ENCODE measurements at places on chromosomes 6 and 20. TPM values are rescaled to one million over a fixed set of nuclear protein-coding genes. Genes with fewer than 3 reads are reported as not detected.

PDSS2 gene
- total RNA-seq, result 11.6 TPM

XRN2 gene
- total RNA-seq, result 239 TPM

ARFGEF2 gene
- total RNA-seq, result 16.6 TPM

- no peak overlapping the region for H3K4me3 ChIP-seq
- peaks cover 16% of the 10 kb centered on the region for H3K4me1 ChIP-seq
- no peak overlapping the region for H3K27ac ChIP-seq
- H3K36me3 ChIP-seq, result peaks cover 4% of the 10 kb centered on the region
- no peaks in the 10 kb centered on the region for H3K27me3 ChIP-seq
Measured at GRCh38 chr6:157080986-157081391, 242.3 kb downstream of the TMEM242 start.

- H3K36me3 ChIP-seq, result no peaks in the 10 kb centered on the region
- H3K4me1 ChIP-seq, result no peaks in the 10 kb centered on the region
- H3K27me3 ChIP-seq, result no peaks in the 10 kb centered on the region
Measured at GRCh38 chr6:154370545-154370944, 13.9 kb upstream of the IPCEF1 start.

- no peaks in the 10 kb centered on the region for H3K36me3 ChIP-seq
- no peaks in the 10 kb centered on the region for H3K27me3 ChIP-seq
- H3K27ac ChIP-seq, result no peak overlapping the region
Measured at GRCh38 chr6:84798257-84798656, 33.9 kb upstream of the TBX18 start.

FNDC1 gene
- total RNA-seq, result not detected

DNA sequence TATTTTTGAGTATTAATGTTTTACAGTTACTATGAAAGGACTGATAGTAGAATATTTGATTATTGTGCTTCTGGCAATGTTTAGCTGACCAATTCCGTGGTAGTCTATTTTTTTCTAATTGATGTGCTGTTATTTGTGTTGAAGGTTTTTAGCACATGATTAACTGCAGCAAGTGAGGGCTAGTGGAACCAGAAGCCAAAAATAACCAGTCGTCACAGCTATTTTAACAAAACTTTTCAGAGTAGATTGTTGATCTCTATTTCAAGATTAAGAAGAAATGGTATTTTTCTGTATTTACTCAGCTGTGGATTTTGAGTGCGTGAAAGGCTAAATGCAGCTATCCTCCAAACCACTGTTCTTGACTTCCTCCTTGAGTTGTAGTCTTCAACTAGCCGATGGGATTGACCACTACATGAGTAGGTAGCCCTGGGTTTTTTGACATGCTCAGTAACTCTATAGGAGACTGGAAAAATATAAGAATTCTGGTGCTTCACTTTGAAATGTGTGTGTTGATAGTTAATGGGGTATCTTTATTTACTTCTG lies 258.0 kb downstream of the ZFAND3 start:
- H3K36me3 ChIP-seq, result no peaks in the 10 kb centered on the region
- no peak overlapping the region for H3K27ac ChIP-seq
- H3K27me3 ChIP-seq, result no peaks in the 10 kb centered on the region
- DNase-seq, result no peak
- H3K4me1 ChIP-seq, result no peaks in the 10 kb centered on the region
- no peak overlapping the region for H3K4me3 ChIP-seq

COL11A2 gene
- total RNA-seq, result 0.49 TPM

PTPRK gene
- total RNA-seq, result 30.9 TPM

GRCh38 chr6:157143171-157143889 lies 180.0 kb downstream of the TMEM242 start:
- no peaks in the 10 kb centered on the region for H3K36me3 ChIP-seq
- peak overlapping the region; percentile 74 for H3K27ac ChIP-seq

DNA sequence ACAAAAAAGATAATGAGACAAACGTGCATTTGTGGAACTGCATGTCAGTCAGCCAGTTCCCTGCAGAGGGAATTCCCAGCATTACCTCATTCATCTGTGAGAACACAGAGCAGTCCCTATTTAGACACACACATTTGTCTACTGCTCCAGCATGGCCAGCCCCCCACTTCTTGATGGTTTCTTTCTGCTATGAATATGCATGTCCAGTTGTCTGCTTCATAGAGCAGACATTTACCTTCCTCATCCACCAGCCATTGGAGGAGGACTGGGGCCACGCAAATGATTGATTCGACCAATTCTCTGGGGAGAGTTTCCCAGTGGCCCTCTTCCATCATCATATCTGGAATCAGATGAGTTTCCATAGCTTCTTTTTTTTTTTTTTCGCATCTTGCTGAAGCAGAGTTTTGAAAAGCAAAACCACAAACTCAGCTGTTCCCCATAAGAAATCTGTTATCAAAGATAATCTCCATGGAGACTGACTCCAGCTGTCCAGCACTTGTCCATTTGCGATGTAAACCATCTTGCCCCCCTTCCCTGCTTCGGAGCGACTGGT lies 11.8 kb downstream of the ENPP1 start:
- no peaks in the 10 kb centered on the region for H3K27me3 ChIP-seq
- no peak overlapping the region for H3K27ac ChIP-seq
- DNase-seq, result no peak
- H3K36me3 ChIP-seq, result no peaks in the 10 kb centered on the region
- no peak overlapping the region for H3K4me3 ChIP-seq

TRIM40 gene
- not detected for total RNA-seq

ADGB gene
- total RNA-seq, result not detected

DNA sequence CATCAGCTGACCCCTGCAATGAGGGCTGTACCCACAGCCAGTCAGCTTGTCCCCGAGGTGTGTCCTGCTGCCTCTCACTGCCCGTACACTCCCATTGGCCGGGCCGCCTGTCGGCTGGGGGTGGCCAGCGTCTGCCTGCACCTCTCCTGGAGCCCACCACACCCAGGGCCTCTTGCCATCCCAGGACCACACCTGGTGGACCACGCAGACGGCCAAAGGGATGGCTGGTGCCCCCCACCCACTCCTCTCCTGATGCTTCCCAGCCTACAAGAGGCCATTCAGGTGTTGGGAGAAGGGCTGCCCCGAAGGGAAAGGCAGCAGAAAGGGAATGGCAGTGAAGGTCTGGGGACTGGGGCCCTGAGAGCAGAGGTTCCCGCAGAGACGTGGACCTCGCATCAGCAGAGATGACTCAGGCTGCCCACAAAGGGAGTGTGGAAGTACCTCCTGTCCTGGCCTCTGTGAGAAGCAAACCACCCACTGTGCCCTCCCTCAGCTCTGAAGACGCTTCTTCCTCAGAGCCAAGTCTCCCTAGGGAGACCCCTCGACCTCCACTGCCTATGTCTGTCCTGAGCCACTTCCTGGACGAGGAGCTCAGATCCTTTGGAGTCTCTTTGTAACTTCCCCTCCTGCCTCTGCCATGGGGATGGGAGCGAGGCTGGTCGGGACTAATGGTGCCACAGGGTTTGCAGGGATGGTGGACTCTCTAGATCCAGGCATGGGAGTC lies 60.9 kb downstream of the PYGB start:
- no peak for DNase-seq
- H3K27me3 ChIP-seq, result no peaks in the 10 kb centered on the region
- no peak overlapping the region for H3K4me3 ChIP-seq
- no peak overlapping the region for H3K27ac ChIP-seq
- H3K4me1 ChIP-seq, result no peaks in the 10 kb centered on the region

DNA sequence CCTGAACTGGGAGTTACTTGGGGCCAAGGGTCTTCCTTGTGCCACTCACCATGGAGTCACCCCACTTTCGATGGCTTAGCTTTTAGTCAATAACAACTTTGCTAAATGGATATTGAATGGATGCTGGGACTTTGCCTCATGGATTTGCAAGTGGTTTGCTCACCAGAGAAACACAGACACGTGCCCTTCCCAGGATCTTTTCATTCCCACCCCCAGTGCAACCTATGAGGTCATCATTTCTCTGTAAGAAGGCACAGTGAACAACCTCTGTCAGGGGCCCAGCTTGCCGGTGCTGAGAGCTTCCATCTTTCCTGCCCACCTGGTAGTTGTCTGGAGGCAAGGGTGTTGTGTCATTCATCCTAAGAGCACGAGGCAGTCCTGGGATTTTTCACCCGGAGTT lies 256.8 kb upstream of the PMEPA1 start:
- H3K36me3 ChIP-seq, result no peaks in the 10 kb centered on the region
- no peaks in the 10 kb centered on the region for H3K4me1 ChIP-seq
- H3K27me3 ChIP-seq, result no peaks in the 10 kb centered on the region
- H3K27ac ChIP-seq, result no peak overlapping the region
- no peak for DNase-seq
- H3K4me3 ChIP-seq, result no peak overlapping the region

ARHGAP40 gene
- not detected for total RNA-seq

LY6G5B gene
- total RNA-seq, result 2.8 TPM

C20orf204 gene
- total RNA-seq, result 0.04 TPM

DNA sequence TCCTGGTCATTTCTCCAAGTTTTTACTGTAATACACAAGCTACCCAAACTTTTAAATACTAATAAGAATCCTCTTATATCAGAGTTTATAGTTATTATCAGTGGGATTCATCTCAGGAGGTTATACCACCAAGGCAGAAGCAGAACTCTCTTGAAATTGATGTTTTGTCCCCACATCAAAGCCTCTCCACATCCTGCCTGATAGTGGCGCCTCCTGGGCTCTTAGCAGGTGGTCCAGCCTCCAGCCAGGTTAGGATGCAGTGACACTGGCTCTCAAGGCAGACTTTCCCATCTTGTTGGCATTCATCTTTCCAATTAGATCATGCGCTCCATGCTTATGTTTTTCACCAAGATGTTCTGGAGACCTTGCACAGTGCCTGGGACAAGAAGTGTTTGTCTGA lies 81.8 kb upstream of the INSM1 start:
- H3K27me3 ChIP-seq, result no peaks in the 10 kb centered on the region
- DNase-seq, result no peak
- no peaks in the 10 kb centered on the region for H3K36me3 ChIP-seq
- no peaks in the 10 kb centered on the region for H3K4me1 ChIP-seq

- no peaks in the 10 kb centered on the region for H3K36me3 ChIP-seq
- DNase-seq, result no peak
- no peaks in the 10 kb centered on the region for H3K27me3 ChIP-seq
- H3K4me1 ChIP-seq, result peaks cover under 1% of the 10 kb centered on the region
Measured at GRCh38 chr6:157760589-157761330, 62.3 kb upstream of the SNX9 start.

- H3K27ac ChIP-seq, result no peak overlapping the region
- H3K4me1 ChIP-seq, result no peaks in the 10 kb centered on the region
- no peaks in the 10 kb centered on the region for H3K27me3 ChIP-seq
Measured at GRCh38 chr6:2140438-2141128, 104.8 kb downstream of the GMDS start.

DEFB112 gene
- total RNA-seq, result not detected

DNA sequence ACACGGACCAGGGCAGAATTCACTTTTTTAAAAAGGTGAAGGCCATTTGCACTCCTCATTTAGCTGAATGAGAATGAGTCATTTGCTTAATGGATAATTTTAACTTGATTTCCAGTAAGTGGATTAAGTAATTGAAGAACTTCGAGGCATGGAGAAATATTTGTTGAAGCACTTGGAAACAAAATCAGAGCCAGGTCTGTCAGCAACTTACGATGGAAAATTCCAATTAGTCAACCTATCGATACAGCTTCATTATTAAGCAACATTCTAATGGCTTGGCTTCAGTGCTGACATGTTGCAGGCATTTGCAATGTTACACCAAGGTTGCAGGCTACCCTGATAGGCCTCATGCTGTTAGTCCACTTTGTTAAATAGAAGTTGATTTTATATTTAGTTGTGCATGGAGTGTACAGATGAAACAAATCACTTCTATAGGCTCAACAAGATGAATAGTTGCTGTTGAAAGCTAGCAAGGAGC lies 423.5 kb upstream of the SLC35B3 start:
- H3K27me3 ChIP-seq, result no peaks in the 10 kb centered on the region
- H3K27ac ChIP-seq, result no peak overlapping the region
- H3K4me3 ChIP-seq, result no peak overlapping the region
- DNase-seq, result no peak
- no peaks in the 10 kb centered on the region for H3K4me1 ChIP-seq
- H3K36me3 ChIP-seq, result no peaks in the 10 kb centered on the region

GRCh38 chr6:49406250-49406970 lies 56.6 kb downstream of the MMUT start:
- no peak overlapping the region for H3K27ac ChIP-seq
- no peaks in the 10 kb centered on the region for H3K36me3 ChIP-seq
- H3K4me3 ChIP-seq, result no peak overlapping the region
- DNase-seq, result peak; percentile 73
- H3K27me3 ChIP-seq, result no peaks in the 10 kb centered on the region

DNA sequence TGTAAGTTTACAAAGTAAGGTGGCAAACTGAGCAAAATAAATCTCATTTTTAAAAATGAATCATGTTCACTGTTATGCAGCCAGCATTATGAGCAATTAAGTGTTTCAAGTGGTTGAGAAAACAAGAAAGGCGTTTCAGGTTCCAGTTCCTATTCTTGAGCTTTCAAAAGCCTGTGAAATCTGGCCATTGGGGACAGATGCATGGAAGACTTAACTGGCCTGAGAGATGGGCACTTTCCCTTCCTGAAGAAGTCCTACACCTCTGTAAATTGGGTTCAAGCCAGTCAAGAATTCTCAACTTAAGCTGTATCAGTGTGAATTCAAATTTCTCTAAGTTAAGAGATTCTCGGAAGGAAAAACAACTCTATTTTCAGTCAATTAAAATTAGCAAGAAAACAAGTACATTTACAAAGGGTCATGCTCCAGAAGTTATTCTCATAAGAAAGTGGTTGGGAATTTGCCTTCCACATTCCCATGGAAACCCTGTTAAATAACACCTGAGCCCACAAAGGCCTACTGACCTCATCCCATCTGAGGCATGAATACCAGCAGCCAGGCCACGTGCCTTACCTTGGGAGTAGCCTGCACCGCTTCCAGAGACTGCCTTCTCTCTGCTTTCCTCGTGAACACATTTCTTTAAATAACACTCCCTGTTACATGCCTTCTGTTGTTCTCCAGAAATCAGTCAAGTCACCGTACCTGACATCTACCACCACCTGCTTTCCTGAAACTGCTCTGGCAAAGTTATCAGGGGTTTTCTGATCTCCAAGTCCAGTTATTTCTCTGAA lies 19.4 kb downstream of the MAP3K5 start:
- peak; percentile 9 for DNase-seq
- no peaks in the 10 kb centered on the region for H3K27me3 ChIP-seq
- H3K27ac ChIP-seq, result no peak overlapping the region
- H3K4me3 ChIP-seq, result no peak overlapping the region
- H3K36me3 ChIP-seq, result no peaks in the 10 kb centered on the region
- H3K4me1 ChIP-seq, result no peaks in the 10 kb centered on the region

GRCh38 chr20:33971147-33971975 lies 22.4 kb upstream of the RALY start:
- no peaks in the 10 kb centered on the region for H3K36me3 ChIP-seq
- H3K27me3 ChIP-seq, result no peaks in the 10 kb centered on the region
- H3K27ac ChIP-seq, result no peak overlapping the region
- no peak for DNase-seq

- no peak for DNase-seq
- H3K4me1 ChIP-seq, result peaks cover 11% of the 10 kb centered on the region
- no peak overlapping the region for H3K27ac ChIP-seq
- no peaks in the 10 kb centered on the region for H3K27me3 ChIP-seq
- no peak overlapping the region for H3K4me3 ChIP-seq
Measured at GRCh38 chr6:36912030-36912454, 26.3 kb downstream of the C6orf89 start.

DNA sequence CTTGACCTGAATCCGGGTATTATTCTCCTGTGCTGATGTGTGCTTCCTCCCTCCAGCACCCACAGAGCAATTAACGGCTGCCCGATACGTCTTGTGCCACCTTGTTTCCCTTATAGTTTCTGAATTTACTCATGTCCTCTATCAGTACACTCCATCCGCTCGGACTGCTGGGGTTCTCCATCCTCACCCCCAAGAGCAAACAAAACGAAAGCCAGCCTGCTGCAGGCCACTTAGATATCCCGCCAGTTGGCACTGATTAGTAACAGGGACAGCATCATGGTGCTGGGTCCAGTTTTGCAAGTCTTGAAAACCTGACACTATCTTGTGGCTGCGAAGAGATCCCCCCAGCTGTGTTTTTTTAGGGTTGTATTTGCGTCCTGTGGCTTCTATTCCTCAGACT lies 71.8 kb downstream of the SSR1 start:
- peaks cover 22% of the 10 kb centered on the region for H3K4me1 ChIP-seq
- no peaks in the 10 kb centered on the region for H3K36me3 ChIP-seq
- H3K27me3 ChIP-seq, result no peaks in the 10 kb centered on the region

Data from neural progenitor cell (in vitro differentiated cells).